ENCODE measurements at places on chromosomes 3 and 15. TPM values are rescaled to one million over a fixed set of nuclear protein-coding genes. Genes with fewer than 3 reads are reported as not detected.

GRCh38 chr3:59872128-59872527, 822.3 kb upstream of the CFAP20DC start:
- no peak overlapping the region for H3K27ac ChIP-seq
- no peaks in the 10 kb centered on the region for H3K27me3 ChIP-seq
- DNase-seq = no peak
- H3K4me1 ChIP-seq = no peaks in the 10 kb centered on the region
- no peak overlapping the region for H3K4me3 ChIP-seq

Gene IL5RA
- not detected for total RNA-seq

GRCh38 chr15:74723754-74724334, 1.5 kb downstream of the CYP1A1 start:
- DNase-seq = no peak
- H3K36me3 ChIP-seq = no peaks in the 10 kb centered on the region
- peaks cover 17% of the 10 kb centered on the region for H3K4me1 ChIP-seq
- H3K27ac ChIP-seq = no peak overlapping the region
- no peak overlapping the region for H3K4me3 ChIP-seq

Gene CRYGS
- 0.56 TPM for total RNA-seq

- H3K4me3 ChIP-seq = no peak overlapping the region
- DNase-seq = no peak
- no peaks in the 10 kb centered on the region for H3K36me3 ChIP-seq
- H3K27ac ChIP-seq = no peak overlapping the region
- no peaks in the 10 kb centered on the region for H3K4me1 ChIP-seq
Measured at GRCh38 chr3:19392150-19392549, 243.8 kb downstream of the KCNH8 start.

GRCh38 chr15:100226107-100226506, 115.7 kb downstream of the ADAMTS17 start:
- no peak overlapping the region for H3K4me3 ChIP-seq
- no peak for DNase-seq
- no peaks in the 10 kb centered on the region for H3K36me3 ChIP-seq

GRCh38 chr3:193594946-193595689, 2.1 kb downstream of the OPA1 start:
- peaks cover 23% of the 10 kb centered on the region for H3K4me1 ChIP-seq
- peak overlapping the region; percentile 94 for H3K4me3 ChIP-seq
- no peak overlapping the region for H3K27ac ChIP-seq
- DNase-seq = no peak

DNA sequence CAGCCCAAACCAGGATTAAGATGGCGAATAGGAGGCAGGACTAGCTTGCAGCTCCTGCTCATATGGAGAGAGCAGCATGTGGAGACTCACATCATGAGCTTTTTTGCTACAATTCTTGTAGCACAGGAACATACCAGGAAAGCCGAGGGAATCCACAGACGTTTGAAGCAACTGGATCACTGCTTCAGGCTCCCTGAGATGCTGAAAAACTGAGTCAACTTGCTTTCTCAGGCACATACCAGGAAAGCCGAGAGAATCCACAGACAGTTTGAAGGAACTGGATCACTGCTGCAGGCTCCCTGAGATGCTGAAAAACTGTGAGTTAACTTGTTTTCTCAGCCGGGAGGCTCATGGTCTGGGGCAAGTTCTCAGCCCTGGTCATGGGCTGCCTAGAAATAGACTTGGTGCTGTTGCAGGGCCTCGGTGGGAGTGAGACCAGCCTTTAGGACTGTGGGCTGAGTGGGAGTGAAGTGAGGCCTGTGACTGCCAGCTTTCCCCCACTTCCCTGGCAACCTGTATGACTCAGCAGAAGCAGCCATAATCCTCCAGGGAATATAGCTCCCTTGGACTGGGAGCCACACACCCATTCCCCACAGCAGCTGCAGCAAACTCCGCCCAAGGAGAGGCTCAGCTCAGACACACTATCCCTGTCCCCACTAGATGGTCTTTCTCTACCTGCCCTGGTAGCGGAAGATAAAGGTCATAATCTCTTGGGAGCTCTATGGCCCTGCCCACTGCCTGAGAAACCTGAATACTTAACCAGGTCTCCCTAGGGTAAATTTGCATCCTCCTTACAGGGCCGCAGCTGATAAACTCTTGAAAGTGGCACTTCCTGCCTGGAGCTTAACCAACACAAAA, 51.9 kb upstream of the PFN2 start:
- no peak for DNase-seq
- no peak overlapping the region for H3K4me3 ChIP-seq
- H3K27ac ChIP-seq = no peak overlapping the region
- H3K4me1 ChIP-seq = no peaks in the 10 kb centered on the region
- H3K36me3 ChIP-seq = no peaks in the 10 kb centered on the region

GRCh38 chr3:94069194-94069813, 6.4 kb downstream of the NSUN3 start:
- no peaks in the 10 kb centered on the region for H3K4me1 ChIP-seq
- DNase-seq = no peak
- no peaks in the 10 kb centered on the region for H3K27me3 ChIP-seq
- H3K4me3 ChIP-seq = no peak overlapping the region

- no peaks in the 10 kb centered on the region for H3K4me1 ChIP-seq
- no peak for DNase-seq
- no peak overlapping the region for H3K4me3 ChIP-seq
- no peaks in the 10 kb centered on the region for H3K36me3 ChIP-seq
- H3K27ac ChIP-seq = no peak overlapping the region
Measured at GRCh38 chr3:7547826-7548225, 686.9 kb downstream of the GRM7 start.

GRCh38 chr3:178900029-178900646, 171.5 kb downstream of the ZMAT3 start:
- no peak for DNase-seq
- H3K4me3 ChIP-seq = no peak overlapping the region
- no peak overlapping the region for H3K27ac ChIP-seq
- H3K36me3 ChIP-seq = no peaks in the 10 kb centered on the region
- H3K4me1 ChIP-seq = no peaks in the 10 kb centered on the region

Gene SCAANT1
- total RNA-seq = not detected

DNA sequence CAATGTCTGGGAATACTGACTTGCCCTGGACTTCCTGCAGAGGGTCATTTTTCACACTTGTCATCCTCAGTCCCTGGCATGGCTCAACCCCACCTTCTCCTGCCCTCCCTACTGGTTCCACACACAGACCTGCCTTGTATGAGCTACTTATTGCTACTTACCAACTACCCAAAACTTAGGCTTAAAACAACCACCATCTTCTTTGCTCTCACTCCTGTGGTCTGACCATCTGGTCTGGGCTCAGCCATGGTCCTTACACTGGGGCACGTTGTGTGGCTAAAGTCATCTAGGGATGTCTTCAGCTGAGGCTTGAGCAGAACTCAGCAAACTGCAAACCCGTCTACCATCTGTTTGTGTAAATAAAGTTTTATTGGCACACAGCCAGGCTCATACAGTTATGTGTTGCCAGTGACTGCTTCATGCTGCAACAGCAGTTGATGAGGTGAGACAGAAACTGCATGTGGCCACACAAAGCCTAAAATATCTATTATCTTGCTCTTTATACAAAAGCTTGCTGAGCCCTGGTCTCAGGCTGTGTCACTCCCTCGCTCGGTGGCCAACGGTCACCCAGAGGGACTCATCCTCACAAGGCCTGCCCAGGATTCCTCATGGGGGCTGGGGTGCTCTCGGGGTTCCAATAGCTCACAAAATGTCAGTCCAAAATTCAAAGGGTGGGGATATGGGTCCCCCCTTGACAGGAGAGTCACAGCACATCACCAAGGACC, 43.5 kb downstream of the KLF15 start:
- H3K4me1 ChIP-seq = no peaks in the 10 kb centered on the region
- H3K36me3 ChIP-seq = no peaks in the 10 kb centered on the region
- no peak overlapping the region for H3K27ac ChIP-seq
- H3K27me3 ChIP-seq = no peaks in the 10 kb centered on the region

Gene GUCA1C
- not detected for total RNA-seq

DNA sequence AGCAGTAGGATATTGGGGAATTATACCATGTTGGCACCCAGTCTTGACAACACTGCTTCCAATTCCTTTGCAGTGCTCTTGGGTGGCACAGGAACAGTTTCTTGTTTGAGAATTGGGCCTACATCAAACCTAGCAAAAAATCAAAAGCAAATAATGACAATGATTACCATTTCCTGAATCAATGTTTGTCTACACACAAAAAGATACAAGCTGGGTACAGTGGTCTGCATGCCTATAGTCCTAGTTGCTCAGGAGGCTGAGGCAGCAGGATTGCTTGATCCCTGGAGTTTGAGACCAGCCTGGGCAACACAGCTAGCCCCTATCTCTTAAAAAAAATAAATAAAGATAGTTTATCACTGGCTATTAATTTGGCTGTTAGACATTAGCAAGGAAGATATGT, 8.0 kb downstream of the MTFMT start:
- DNase-seq = no peak
- H3K27ac ChIP-seq = no peak overlapping the region
- H3K4me3 ChIP-seq = no peak overlapping the region
- H3K36me3 ChIP-seq = peaks cover 91% of the 10 kb centered on the region
- peaks cover 11% of the 10 kb centered on the region for H3K4me1 ChIP-seq
- no peaks in the 10 kb centered on the region for H3K27me3 ChIP-seq

DNA sequence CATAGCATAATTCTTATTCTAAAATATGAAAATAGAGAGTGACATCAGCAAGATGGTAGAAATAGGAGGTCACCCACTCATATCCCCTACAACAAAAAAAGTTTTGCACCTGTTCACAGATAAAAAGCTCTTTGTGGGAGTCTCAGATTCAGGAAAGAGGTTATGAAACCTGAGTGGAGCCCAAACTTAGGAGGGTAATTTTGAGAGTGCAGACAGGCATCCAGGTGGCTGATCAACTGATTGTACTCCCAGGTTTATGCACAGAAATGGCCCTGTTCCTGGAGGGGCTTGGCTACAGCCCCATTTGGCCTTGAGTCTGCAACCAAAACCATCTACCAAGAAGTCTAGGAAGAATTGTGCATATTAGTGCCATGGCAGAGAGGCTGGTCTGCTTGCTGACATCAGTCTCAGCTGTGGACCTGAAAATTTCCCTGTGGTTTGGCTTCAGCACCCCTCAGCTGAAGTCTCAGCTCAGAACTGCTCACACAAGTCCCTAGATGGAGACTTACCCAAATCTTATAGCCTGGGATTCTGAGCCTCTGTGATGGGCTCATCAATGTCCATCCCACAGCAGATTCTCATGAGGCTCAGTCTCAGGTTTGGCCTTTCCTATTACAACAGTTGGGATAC, 291.6 kb downstream of the IL20RB start:
- H3K36me3 ChIP-seq = no peaks in the 10 kb centered on the region
- DNase-seq = no peak
- H3K27me3 ChIP-seq = no peaks in the 10 kb centered on the region
- no peak overlapping the region for H3K4me3 ChIP-seq

Gene ECE2
- not detected for total RNA-seq

DNA sequence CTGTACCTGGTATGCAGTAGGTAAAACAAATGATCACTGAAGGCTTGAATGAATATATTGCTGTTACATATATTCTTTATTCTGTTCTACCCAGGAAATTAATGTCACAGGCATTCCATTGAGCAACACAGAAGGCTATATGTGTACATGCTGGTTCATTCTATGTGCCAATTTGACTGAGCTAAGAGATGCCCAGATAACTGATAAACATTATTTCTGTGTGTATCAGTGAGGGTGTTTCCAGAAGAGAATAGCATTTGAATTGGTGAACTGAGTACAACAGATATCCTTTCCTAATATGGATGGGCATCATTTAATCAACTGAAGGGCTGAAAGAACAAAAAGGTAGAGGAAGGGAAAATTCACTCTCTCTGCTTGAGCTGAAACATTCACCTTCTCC, 886.8 kb downstream of the FHIT start:
- H3K36me3 ChIP-seq = no peaks in the 10 kb centered on the region
- DNase-seq = no peak
- no peak overlapping the region for H3K27ac ChIP-seq
- H3K27me3 ChIP-seq = no peaks in the 10 kb centered on the region

Gene FSIP1
- total RNA-seq = 1.2 TPM

Gene KNL1
- total RNA-seq = 0.50 TPM

Gene ACTC1
- 219 TPM for total RNA-seq

DNA sequence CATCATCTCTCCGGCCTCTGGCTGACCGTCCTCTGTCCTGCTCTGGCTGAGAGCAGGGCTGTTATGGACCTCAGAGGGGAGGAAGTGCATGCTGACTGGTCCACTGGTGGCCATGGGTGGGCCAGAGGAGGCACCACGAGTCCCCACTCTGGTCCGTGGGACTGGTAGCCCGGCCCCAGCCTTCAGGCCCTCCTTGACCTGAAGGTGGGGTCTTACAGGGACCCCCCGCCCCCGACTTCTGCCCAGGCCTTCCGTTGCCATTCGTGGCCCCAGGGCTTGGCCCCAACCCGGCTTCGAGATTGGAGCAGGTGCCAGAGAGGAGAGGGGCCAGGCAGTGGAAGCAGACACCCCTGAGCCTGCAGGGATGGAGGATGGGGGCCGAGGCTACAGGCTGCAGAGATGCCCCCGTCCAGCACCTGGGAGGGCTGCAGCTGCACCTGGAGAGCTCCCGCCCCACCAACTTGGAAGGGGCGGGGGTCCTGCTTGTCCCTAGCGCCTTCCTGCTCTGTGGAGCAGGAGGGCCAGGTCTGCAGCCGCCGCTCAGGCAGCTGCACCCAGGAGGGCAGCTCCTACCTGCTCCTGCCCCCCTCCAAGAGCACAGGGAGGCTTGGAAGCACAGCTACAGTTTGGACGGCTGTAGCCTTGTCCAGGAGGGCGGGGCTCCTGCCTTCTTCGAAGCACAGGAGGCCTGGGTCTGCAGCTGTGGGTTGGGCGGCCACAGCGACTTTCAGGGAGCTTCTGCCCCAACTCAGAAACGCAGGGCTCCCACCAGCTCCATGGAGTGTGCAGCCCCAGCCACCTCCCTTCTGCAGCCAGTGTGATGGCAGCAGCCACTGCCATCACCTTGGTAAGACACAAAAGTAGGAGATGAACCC, 142.5 kb downstream of the KLF13 start:
- no peaks in the 10 kb centered on the region for H3K36me3 ChIP-seq
- no peaks in the 10 kb centered on the region for H3K4me1 ChIP-seq
- peaks cover 3% of the 10 kb centered on the region for H3K27me3 ChIP-seq
- no peak for DNase-seq
- no peak overlapping the region for H3K27ac ChIP-seq

- no peak overlapping the region for H3K27ac ChIP-seq
- H3K27me3 ChIP-seq = peaks cover 28% of the 10 kb centered on the region
- H3K36me3 ChIP-seq = no peaks in the 10 kb centered on the region
- peak overlapping the region; percentile 71 for H3K4me3 ChIP-seq
- DNase-seq = no peak
Measured at GRCh38 chr3:86988235-86988634, 2.7 kb downstream of the VGLL3 start.

DNA sequence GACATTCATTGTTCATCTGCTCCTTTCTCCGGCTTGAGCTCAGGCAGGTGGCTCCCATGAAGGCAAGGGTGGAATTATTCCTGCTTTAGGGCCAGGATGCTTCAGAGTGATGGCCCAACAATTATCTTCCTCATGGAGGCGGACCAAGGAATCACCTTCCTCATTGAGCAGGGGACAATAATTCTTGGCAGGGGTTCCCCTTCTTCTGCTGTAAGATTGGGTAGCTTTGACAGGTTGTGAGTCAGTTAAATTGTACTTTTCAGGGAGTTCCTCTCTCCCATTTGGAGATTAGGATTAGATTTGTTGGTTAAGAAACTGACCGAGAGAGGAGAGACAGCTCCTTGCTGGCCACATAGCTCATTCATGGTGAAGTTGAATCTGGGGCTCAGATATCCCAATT, 31.4 kb upstream of the CD47 start:
- no peaks in the 10 kb centered on the region for H3K36me3 ChIP-seq
- DNase-seq = no peak
- H3K27ac ChIP-seq = no peak overlapping the region
- no peak overlapping the region for H3K4me3 ChIP-seq
- no peaks in the 10 kb centered on the region for H3K4me1 ChIP-seq
